Activated T-cell treated with anti-CD3 and anti-CD28 coated beads, Interleukin-2, amount 50 U/mL, for 48 hours (primary cell): ENCODE measurements at places on chromosomes 11 and 22.

DNA sequence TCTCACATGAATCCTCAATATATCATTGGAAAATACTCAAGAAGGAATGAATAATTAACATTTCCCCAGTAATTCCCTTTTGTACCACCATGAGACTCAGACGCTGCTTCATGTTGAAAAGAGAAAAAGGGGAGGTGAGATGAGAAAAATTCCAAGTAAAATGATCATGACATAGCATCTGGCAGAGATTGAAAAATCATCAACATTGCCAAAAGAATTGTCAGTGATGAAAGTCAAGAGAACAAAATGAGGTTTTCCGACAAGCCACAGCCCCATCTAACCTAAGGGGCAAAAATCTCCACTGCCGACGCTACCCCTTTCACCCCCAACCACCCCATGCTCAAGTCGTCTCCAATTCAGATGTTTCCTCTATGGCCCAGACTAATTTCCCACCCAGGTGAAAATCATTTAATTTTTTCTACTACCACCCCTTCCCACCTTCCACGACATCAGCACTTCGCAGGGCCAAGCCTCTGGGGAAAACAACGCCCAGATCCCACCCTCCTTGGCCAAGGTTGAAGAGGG lies 1.2 kb downstream of the RAB6A start:
- DNase-seq, result peak; percentile 35

GRCh38 chr11:12678092-12678491 lies 3.9 kb downstream of the TEAD1 start:
- DNase-seq, result no peak

DNA sequence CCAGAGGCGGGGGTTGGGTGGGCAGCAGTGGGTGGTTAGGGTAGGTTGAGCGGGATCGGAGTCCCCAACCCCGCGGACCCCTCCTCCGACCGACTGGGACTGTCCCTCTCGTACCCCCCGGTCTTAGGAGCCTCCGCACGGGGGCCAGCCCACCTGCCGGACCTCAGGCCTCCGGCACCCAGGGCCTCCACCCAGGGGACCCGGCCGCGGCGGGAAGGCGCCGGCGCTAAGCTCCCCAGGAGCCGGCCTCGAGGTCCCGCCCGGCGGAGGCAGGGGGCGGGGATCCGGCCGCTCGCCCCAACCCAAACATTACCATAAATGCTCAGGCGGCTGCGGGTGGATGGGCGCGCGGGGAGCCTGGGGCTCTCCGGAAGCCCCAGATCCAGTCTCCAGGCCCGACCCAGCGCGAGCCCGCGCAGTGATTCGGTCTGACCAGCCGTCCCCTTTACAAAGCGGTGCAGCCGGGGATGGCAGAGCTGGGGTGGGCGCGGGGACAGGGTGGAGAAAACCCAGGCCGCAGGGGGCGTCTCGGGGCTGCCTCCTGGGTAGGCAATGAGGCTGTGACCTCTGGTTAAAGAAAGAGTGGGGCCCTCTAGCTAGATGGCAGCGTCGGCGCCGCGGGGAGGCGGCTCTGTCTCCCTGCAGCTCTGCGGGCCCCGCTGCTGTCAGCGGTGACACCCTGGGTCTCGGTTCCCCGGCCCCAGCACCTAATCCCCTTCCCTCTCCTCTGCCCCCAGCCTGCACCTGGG lies 4.0 kb upstream of the MCAM start:
- DNase-seq, result peak; percentile 82

- DNase-seq, result no peak
These were observed 10.4 kb upstream of the WNT11 start for GRCh38 chr11:76216536-76217325.

- no peak for DNase-seq
These were observed at the start of gene OR6A2 for GRCh38 chr11:6799402-6799801. OR6A2 (minus strand) TSS chr11:6799689; CDS start chr11:6795708, 3,981 bp downstream.

DNA sequence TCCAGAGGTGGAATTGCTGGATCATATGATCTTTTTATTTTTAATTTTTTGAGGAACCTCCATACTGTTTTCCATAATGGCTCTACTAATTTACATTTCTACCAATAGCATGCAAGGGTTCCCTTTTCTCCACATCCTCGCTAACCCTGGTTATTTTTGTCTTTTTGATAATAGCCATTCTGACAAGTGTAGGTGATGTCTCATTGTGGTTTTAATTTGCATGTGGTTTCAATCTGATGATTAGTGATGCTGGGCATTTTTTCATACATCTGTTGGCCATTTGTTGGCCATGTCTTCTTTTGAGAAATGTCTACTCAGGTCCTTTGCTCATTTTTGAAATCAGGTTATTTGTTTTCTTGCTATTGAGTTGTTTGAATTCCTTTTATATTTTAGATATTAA lies 15.4 kb upstream of the OR4D5 start:
- no peak for DNase-seq

- DNase-seq, result no peak
These were observed 48.6 kb downstream of the MORC2 start for GRCh38 chr22:30919973-30920372.

- DNase-seq, result no peak
These were observed 530.8 kb upstream of the CCDC179 start for GRCh38 chr11:23391031-23391430.

- no peak for DNase-seq
These were observed 18.4 kb upstream of the TECTA start for GRCh38 chr11:121082670-121083069.

GRCh38 chr11:12792590-12792989 lies 118.4 kb downstream of the TEAD1 start:
- DNase-seq, result no peak

GRCh38 chr11:134118006-134118405 lies 49.1 kb downstream of the JAM3 start:
- DNase-seq, result no peak

DNA sequence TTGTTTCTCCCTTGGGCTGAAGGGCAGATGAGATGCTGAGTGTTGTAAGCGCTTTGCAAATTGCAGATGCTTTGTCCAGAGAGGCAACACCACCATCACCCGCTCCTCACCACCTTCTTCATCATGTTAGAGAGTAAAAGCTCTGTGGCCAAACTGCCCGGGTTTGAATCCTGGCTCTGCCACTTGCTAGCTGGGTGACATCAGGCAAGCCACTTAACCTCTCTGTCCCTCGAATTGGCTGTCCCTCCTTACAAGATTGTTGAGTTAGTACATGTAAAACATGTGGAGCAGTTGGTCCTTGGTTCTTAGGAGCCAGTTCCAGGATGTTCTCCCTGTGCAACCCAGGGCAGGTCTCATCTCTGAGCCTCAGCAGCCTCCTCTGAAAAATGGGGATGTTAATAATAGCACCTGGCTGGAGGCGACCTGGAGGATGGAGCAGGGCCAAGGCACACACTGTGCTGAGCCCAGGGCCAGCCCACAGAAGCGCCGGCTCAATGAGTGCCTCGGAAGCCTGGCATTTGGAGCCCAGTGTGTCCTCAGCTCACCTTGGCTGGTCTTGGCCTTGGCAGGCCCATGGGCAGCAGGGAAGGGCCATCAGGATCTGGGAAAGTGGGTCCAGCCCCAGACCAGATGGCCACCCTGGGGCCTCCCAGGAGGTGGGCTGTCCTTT lies 10.5 kb downstream of the C11orf86 start:
- DNase-seq, result no peak

DNA sequence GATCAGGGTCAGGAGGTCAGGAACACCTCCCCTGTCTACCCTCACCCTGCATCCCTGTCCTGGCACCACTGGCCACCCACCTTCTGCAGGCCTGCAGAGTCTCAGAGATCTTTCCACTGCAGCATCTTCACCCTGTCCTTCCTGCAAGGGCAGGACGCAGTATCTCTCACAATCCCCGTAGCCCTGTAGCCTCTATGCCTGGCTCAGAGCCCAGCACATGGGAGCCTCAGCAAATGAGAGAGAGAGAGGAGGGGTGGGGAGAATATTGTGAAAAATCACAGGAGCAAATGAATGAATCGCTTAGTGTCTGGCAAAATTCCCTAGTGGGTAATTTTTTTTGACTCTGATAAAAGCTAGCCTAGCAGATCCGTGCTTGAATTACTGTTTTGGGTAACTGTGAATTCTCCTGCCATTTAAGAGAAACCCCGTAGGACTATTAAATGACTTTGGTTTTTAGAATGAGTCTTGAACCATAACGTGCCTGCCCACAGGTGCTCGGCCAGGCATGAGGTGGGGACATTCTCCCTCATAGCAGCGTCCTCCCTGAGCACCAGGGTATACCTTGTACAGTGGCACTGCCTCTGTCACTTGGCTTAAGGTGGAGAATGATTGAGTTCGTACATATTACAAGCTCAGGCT lies 91.5 kb downstream of the MORC2 start:
- DNase-seq, result no peak

DNA sequence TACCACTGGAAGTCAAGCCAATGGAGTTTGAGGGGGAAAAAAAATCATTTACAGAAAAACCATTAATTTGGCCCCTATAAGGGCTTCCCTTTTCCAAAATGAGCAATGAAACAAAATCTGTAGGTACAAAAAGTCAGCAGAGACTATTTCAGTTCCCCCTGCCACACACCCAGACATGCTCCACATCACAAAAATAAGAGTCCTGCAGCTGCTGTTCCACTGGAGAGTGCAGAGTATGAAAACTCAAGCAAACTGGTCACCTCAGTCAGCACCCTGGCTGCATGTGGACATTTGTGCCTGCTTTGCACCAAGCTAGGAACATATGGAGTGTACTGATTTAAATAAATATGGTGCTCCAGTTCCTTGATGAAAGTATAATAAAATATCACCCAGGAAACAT lies 15.1 kb downstream of the POU2AF1 start:
- no peak for DNase-seq

DNA sequence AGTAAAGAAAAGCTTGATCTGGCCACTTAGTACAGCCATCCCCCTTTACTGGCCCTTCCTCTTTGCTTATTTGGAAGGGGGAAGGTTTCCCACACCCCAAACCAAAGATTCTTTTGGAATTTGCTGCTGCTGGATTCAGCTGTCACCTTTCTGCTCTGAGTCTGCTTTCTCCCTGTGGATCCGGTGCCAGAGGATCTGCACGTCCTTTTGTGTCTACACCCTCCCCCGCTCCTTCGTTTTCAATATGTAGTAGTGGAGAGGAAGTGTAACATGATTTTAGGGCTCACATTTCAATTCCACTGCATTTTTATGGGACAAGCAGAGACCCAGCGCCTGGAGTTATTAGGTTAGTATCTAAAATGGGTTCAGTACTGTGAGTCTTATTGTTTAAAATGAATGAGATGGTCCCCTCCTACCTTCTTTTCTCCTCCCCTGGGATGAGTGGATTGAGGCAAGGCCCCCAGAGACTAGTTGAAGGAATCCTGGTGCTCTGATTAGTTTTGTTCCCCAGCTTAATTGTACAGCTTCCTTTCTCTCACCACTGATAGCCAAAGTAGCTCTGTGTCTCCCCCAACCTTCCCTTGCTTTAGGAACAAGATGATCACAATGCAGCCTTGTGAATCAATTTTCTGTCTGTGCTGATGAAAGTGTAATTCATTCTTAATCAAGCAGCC lies 30.5 kb upstream of the CABP7 start:
- DNase-seq, result no peak

DNA sequence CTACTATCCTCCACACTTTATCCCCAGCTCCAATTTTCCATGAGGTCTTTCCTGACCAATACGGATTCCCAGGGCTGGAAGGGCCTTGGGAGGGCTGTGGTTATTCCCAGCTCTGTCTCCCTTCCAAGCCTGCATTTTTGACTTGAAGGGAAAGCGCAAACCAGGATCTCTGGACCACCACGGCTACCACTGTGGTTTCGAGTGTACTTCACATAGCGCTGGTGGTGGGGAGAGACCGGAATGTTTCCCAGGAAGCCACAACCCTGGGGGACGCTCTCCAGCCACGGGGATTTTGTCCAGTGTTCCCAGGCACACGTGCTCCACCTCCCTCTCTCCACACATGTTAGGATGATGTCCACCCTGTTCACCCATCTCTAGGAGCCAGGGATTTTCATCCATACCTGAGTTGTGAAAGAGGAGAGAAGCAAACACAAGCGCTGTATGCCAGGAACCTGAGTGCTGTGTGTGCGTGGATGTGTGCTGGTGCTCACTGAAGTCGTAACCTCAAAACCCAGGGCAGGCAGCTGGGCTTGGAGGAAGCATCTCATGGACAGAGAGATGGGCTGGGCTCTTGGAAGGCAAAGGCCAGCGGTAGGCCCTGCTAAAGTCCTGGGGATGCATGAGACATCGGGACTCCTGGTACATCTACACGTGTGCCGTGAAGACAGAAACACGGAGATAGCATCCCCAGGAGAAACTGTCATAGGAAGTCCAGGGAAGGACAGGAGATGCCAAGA lies 1.3 kb upstream of the NPTXR start:
- DNase-seq, result no peak

GRCh38 chr11:127864861-127865260 lies 722.5 kb downstream of the ETS1 start:
- DNase-seq, result no peak

DNA sequence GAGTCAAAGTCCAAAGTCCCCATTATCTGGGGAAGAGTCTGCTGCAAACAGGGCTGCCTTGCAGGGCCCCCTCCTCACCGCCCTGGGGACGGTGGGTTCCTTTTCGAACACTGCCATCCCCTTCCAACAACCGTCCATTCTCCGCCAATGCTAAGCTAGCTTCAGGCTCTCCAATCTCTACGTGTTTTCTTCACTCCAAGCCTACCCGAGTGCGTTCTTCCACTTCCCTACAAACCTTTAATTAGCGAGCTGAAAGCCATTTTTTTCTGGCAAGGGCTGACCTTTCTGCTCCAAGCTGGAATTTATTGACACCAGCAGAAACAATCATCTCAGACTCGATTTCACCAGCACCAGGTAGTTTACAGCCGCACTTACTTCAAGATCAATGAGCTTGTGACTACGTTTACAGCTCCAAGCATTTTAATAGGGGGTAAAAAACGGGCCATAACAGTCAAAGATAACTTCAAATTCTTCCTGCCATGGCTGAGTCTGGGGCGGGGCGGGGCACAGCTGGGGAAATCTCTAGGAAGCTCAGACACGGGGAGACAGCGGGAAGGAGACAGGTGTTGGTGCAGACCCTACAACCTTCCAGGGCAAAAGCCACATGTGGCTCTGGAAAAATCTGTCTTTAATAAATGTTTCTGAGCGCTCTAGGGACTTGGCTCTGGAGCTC lies 82.2 kb downstream of the PHF21B start:
- no peak for DNase-seq

DNA sequence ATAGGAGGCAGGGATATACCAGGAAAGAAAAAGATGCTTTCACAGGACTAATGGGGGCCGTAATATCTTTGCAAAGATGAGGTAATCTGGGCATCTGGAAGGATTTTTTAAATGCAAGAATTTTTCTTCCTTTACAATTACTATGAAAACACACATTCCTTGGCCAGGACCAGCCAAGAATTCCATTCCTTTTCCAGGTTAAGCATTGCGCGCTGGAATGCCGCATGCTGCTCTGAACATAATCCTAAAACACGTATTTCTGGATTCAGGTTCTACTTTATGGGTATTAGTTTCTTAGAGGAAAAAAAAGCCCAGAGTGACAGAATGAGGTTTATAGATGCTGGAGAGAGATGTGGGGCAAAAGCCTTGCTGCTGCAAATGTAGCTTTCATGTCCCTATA lies 99.4 kb upstream of the SORL1-AS1 start:
- no peak for DNase-seq
